ENCODE measurements at places on chromosomes 7 and 10.

GRCh38 chr7:106064316-106064715, 47.8 kb downstream of the SYPL1 start:
- no peak for DNase-seq

- DNase-seq, result no peak
Measured at GRCh38 chr7:116193329-116194087, 16.8 kb upstream of the TES start.

GRCh38 chr10:30121401-30121800, 62.0 kb upstream of the JCAD start:
- no peak for DNase-seq

- DNase-seq, result no peak
Measured at GRCh38 chr7:5766321-5766761, 15.1 kb downstream of the RNF216 start.

GRCh38 chr10:48504141-48504885, 100.6 kb downstream of the ARHGAP22 start:
- no peak for DNase-seq

DNA sequence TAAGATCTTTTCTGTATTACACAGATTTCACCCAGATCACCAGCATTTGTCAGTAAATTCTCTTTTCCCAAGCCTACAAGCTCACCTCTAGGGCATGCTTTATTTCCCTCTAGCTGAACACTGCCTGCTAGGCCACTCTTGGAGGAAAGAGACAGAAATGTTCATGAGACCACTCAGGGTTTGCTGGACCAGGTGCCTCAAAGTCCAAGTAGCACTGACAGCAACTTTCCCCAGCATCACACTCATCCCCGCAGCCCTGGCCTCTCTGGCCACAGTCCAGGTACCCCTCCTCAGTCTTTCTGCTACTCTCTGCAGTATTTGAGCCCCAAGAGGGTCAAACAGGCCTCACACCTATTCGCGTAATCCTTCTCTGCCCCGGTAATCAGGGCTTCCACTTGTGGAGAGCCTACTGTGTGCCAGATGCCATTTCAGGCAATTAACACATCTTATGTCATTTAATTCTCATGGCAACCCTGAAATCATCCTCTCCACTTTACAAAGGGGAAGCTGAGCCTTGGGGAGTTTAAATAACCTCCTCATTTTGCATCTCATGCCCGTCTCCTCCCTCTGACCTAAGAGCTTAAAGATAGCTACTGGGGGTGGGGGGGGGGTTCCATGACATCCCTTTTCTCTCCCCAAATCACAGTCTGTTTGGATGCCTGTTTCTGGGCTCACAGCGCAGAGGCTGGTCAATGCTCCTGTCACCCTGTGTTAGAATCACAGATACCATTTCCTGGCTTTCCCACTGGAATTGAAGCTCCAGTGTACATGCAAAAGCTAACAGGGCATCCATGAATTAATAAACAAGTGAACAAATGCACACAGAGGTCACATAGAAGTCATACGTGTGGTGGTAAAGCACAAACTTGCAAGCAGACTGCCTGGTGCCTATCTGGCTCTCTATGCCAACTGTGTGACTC, 88.5 kb downstream of the PRLHR start:
- no peak for DNase-seq

- no peak for DNase-seq
Measured at GRCh38 chr10:628386-629045, 61.0 kb downstream of the DIP2C start.

DNA sequence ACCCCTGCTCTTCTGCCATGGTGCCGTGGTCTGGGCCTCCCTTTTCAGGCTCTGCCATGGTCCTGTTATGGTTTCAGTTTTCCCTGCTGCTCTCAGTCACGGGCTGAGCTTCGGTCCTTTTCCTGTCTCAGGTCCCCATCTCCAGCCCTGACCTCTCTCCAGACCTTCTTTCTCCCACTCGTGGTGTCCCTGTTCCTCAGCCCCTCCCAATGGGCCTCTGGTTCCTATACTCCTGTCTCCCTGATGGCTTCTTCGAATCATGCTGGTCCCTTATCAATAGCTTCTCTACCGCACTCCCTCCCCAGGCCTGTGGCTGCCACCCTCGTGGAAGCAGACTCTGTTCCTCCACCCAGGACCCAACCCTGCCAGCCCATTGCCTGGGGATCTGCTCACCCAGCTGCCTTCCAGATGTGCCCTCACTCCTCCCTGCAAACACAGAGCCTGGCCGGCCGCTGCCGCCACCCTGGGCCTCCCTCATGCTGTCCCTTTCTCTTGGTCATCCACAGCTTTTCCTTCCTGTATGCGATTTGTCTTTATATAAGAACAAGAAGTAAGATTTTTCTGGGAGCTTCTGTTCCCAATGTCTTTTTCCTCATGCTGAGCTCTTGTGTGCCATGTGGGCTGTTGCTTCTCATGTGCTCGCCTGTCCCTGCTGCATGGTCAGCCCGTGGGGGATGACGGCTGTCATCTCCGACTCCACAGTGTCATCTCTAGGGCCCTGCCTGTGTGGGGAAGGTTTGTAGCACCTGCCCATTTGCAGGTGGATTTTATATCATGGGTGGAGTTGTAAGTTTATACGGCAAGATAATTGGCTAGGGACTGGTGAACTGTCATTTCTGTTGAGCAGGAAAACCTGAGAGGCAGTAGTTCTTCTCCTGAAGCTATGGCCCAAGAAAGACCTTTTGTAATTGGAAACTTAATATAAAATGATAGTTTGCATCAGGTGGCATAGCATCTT, 126.7 kb downstream of the NT5C2 start:
- no peak for DNase-seq

DNA sequence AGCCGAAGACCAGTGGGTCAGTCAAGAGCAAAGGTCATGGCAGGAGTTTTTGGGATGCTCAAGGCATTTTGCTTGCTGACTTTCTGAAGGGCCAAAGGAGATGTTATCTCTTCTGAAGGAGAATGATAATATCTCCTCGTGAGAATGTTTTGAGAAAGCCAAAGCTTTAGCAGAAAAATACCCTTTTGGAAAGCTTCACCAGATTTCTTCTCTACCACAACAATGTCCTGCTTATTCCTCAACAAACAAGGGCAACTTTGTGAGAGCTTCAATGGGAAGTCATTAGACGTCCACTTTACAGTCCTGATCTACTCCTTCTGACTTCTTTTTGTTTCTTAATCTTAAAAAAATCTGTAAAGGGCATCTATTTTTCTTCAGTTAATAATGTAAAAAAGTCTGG, 132.8 kb upstream of the DNAJB12 start:
- no peak for DNase-seq

DNA sequence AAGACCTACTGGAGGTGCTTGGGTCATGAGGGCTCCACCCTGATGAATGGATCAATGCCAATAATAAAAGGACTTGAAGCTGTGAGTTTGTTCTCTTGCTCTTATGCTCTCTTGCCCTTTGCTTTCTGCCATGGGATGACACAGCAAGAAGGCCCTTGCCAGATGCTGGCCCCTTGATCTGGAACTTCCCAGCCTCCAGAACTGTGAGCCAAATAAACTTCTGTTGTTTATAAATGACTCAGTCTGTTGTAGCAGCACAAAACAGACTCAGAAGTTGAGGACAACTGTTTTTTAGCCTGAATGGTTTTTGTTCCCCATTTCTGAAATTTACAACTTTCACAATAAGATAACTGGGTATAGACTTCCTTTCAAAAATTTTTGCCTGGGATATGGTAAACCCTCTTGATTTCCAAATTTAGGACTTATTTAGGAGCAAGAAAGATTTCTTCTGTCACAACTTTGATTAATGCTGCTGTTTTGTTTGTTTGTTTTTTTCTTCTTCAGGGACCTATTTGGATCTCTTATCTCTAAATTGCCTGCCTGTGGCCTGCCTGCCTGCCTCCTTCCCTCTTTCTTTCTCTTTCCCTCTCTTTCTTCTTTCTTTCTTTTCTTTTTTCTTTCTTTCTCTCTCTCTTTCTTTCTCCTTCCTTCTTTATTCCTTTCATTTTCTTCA, 12.1 kb downstream of the ENTPD1 start:
- no peak for DNase-seq

DNA sequence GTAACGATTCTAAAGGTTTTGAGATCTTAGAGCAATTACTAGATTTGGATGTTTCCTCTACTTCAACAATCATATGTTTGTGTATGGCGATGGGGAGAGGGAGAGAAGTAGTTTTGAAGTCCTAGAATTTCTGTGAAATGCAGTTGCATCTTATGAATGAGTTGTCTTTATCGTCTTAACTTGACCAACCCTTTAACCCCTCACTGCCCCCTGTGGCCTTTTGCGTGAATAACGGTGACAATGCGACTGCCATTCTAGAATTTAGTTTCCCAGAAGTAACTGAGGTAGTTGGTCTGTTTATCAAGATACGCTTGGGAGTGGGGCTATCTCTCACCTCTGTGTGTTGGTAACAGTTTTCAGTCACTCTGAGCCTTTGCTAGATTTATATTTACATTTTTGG, 204.6 kb downstream of the HDAC9 start:
- DNase-seq, result no peak

- DNase-seq, result no peak
Measured at GRCh38 chr10:58820861-58821751, 308.4 kb downstream of the BICC1 start.

GRCh38 chr10:73131301-73131700, 21.0 kb downstream of the NUDT13 start:
- DNase-seq, result no peak

GRCh38 chr7:24764972-24765744, 7.9 kb upstream of the GSDME start:
- DNase-seq, result no peak

GRCh38 chr7:115600207-115600606, 430.4 kb downstream of the TFEC start:
- DNase-seq, result no peak
